ENCODE measurements at places on chromosomes 2 and 18. TPM values are rescaled to one million over a fixed set of nuclear protein-coding genes. Genes with fewer than 3 reads are reported as not detected.

The TRPM8 gene
- not detected for total RNA-seq

The CAPN14 gene
- under 0.01 TPM for total RNA-seq

The CRACDL gene
- 3.0 TPM for total RNA-seq

The PAX8 gene
- under 0.01 TPM for total RNA-seq

The CYBRD1 gene
- total RNA-seq, result 22.8 TPM

The NT5C1B gene
- not detected for total RNA-seq

All from dermis microvascular lymphatic vessel endothelial cell (primary cell).